ENCODE measurements at places on chromosomes 6 and 20. TPM values are rescaled to one million over a fixed set of nuclear protein-coding genes. Genes with fewer than 3 reads are reported as not detected.

IFNGR1 gene
- total RNA-seq = 58.3 TPM

DNA sequence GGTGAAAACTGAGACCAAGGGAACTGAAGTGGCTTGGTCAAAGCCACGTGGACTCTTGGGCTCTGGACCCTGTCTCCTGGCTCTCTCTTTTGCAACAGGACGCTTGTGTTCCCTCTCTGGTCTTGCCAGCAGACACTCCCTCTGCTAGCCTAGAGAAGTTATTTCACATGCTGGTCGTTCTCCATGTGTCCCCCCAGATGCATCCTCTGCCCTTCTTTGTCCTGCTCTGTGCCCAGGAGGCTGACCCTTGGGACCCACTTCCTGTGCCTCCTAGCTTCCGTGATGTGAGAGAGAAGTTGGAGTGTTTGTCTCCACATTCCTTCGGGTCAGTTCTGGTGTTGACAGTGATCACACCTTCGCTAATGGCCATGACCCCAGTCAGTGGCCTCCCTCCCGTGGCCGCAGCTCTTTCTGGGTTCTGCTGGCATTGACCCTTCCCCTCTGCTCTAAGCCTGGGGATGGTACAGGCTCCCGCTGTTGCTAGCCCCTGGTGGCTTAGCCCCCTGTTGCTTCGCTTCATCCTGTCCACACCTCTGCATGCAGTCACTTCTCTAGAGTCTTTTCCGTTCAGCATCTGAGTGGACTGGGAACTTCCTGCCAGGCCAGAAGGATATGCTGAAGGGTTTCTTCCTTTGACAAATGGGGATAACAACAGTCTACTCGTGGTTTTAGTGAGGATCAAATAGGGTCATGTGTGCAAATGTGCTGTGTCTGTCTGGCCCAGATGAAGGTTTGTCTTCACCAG is 70.1 kb upstream of the BMP2 start:
- DNase-seq = no peak

RBM24 gene
- 19.6 TPM for total RNA-seq

DNA sequence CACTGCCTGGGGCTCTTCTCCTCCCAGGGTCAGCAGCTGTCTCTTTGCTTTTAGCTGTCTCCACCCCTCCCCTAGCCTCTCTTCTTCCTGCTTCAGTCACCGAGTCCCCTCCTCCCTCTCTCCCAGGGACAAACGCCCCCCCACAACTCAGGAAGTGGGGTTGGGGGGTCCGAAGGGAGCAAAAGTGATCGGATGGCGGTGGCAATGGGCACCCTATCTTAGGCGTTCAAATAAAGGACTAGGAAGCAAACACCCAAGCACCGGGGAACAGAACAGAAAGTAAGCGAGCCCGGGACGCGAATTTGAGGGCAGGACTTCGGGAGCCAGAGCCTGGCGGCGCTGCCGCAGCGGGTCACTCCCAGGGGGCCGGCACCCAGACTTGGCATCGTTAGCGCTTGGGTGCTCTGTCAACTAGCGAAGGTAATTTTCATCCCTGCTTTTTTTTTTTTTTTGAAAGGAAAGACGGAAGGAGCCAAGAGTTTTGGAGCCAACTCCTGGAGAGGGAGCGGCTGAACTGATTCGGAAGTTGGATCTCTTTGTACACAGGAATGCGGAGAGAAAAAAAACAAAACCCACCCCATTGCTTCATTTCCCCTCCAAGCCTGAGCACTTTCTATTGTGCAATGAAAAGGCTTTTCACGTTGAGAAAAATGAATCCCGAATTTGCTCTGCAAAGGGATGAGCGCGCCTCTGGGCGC is 815 bp upstream of the ITPR3 start:
- DNase-seq = peak; percentile 37

DNA sequence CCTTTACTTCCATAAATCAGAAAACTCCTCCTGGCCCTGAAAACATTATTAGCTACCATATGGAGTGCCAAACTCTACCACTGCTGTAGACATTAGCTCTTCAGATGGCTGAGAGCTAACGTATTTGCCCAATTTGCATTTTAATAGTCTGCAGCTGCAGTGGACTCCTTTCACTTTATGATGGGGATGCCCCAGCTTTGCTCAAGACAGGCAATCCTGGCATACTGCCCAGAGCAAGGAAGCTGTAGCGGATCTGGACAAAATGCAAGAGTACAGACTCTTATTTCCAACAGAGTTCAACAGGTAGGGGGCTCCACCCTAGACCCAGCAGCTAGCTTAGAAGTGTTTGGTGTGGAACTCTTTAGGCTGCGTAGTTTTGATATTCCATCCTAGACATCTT is 246.7 kb downstream of the FOXC1 start:
- DNase-seq = no peak

Data from endothelial cell (in vitro differentiated cells).